ENCODE measurements at places on chromosomes 1 and 21.
A peak's percentile ranks its signal among the peaks of the same experiment; 100 is the strongest.

DNA sequence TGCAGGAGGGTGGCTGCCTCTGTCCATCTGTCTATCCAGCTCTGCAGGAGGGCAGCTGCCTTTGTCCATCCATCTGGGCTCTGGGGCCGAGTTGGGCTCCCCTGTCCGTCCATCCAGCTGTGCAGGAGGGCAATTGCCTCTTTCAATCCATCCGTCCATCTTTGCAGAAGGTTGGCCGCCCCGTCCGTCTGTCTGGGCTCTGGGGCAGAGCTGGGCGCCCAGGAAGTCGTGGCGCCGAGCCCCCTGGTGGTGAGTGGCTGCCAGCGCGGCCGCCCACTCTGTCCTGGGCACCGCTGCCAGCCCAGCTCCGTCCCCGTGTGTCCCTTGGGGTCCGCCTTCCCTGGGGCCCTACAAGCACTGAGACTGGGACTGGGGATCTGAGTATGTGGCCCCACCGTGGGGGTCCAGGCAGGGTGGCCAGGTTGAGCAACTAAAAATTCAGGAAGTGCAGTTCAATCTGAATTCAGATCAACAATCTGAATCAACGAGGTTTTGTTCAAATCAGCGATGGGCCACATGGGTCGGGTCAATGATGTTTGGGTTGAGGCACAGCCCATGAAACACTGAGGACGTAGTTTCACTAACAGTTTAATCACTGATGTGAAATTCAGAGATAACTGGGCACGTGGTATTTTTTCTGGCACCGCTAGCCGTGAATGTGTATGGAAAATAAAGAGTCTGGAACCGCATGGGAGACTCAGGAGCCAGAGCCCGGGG, 99.1 kb upstream of the ACTRT2 start:
- DNase-seq: no peak

DNA sequence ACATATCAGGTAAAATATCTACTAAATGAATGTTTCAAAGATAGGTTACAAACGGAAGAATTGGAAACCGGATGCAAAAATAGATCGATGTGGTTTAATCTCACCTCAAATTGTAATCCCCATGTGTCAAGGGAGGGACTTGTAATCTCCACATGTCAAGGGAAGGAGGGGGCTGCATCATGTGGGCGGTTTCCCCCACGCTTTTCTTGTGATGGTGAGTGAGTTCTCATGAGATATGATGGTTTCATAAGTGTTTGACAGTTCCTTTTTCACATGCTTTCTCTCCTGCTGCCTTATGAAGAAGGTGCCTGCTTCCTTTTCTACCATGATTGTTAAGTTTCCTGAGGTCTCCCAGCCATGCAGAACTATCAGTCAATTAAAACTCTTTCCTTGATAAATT, 408.7 kb upstream of the TMPRSS15 start:
- DNase-seq: no peak

DNA sequence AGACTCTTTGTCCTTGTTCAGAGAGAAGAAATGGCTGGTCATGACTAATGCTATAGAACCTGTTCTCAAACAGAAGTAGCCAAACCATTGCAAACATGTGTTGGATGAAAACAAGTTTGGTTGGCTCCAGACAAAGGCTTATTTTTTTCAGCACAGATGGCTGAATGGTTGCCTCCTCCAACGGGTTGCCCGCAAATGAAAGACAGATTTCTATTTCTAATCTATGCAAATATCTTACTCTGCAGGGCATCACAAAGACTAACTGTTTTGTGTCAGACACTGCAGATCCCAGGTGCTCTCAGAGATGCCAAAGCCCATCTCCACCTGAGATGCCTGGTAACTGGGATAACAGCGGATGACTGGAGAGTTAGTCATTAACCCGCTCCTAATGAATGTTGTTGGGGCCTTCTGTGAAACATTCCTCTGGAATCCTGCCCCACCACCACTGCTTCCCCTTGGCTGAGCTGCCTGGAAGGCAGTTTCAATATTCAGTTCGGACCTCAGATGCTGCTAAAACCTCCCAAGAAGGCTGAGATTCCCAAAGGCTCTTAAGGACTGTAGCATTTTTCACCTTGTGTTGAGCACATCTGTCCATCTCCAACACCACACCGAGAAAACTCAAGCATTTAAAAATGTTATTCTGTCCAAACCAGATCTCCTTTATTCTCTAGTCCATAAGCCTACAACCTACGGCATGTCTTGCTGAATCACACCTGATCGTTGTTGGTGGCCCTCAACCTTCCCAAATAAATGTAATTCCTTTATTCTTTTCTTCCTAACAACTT, 104.4 kb downstream of the PTPN14 start:
- DNase-seq: no peak

DNA sequence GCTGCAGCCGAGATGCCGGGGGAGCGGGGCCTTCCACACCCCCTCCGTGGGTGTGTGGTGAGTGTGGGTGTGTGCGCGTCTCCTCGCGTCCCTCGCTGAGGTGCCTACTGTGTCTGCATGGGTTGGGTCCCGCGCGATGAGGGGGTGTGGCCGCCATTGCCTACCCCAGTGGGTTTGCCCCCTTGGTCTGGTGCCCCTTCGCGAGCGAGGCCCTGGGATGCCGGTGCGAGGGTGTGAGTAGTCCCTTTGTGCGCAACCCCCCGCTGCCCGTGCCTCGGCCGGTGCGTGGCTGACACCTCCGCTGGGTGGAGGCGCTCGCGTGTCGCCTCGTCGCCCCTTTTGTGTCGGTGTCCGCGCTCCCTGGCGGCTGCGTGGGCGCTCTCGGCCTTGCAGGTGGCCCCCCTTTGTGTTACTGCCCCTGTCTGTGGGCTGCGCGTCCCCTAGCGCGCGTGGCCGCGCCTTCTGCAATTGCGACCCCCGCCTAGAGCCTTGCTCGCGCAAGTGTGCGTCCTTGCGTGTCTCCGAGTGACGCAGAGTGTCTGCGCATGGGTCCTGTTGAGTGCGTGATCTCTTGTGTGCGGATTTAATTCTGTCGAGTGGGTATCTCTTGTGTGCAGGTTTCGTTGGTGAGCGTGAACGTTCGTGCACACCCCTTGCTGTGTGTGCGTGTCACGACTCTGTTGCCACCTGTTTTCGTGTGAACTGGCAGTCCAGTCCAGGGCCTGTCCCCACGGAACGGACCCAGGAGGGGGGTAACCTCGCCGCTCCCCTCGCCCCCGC, 553 bp downstream of the TTC3 start:
- DNase-seq: no peak

DNA sequence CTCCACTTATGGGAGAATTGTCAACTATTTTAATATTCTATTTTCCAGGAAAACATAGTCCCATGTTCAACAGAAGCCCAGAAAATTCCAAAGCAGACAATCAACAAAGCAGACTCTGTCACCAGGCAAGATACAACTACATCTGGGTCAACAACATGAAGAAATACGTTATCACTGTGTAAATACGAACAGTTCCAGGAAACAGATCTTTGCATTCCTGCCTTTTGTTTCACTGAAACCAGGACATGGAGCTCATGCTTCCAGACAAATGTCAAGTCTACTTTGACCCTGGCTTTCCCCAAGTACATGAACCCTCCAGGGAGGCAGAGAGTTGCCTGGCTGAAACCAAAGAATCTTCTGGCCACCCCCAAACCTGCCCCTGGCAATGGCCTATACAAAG, 106.7 kb downstream of the SETD4 start:
- DNase-seq: no peak

DNA sequence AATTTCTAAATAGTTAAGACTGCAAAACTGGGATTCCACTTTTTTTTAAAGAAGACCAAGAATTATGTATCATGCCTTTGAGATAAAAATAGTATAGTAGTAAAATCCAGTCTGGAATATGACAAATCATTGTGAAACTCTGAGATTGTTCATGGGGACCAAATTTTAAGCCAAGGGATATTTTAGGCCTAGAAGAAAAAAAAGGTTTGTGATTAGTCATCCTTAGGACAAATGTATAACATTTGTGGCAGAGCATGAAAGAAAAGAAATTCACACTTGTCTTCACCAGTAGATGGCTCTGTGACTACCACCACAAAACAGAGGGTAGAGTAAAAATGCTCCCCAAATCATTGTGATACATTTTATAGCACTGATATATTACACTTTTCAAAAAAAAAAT, 226.1 kb downstream of the KCTD3 start:
- DNase-seq: no peak

GRCh38 chr1:157515141-157515540, 37.2 kb downstream of the FCRL5 start:
- DNase-seq: no peak

DNA sequence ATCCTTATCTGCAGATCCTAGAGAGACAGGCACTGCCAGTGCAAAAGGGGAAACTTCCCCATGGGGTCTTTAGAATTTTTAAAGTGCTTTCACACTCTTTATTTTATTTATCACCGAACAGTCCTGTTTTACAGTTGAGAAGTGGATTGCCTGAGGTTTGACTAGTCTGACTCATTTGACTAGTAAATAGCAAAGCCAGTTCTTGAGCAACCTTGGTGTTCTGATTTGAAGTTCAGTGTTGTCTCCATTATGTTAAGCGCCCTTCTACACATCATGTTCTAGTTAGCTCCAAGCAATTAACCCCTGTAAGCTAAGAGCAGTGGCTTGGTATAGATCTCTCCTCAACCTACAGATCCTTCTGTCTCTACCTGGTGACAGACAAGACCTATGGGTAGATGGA, 262.9 kb downstream of the CACNA1E start:
- DNase-seq: no peak

- peak; percentile 70 for DNase-seq
Observed at GRCh38 chr1:85576642-85577418, 3.7 kb upstream of the CCN1 start.

- DNase-seq: no peak
Observed at GRCh38 chr1:167268347-167268787, 47.7 kb downstream of the POU2F1 start.

DNA sequence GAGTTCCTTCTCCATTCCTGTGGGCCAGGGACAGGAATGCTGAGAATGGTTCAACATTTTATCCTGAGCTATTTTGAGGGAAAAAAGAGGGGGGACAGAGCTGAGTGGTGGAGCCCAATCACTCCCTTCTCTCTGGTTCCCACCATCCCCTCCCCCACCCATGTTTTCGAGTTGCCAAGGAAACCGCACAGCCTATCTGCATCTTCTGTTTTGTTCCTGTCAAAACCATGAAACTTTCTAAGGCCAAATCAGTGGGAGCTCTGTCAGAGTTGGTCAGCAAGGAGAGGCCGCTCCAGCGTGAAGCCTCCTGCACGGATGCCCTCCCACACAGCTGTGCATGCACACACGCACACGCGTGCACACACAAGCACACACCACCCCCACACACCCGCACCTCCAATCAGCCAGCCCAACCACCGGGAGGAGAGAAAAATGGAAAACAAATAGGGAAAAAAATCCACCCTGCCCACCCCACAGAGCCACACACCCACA, 54.5 kb upstream of the ATP2B4 start:
- DNase-seq: no peak

Data from AML-193 (cell line).